ENCODE measurements at places on chromosomes 6 and 20.

DNA sequence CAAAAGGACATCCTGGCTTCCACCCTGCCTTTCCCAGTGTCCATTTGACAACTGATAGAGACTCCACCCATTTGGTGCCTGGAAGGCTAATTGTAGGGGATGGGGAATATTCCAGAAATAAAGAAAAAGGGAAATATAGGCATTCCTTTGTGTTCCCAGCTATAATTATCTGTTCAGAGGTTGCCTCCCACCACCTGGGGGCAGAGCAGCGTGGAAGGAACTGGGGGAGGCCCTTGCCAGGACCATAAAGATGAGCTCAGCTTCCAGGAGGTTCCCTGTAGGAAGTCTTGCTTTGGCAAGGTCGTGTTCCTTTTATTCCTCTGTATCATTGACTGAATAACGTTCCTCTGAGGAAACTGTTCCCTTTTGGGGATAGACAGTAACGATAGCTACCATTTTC is 214.7 kb downstream of the TFAP2C start:
- DNase-seq = no peak

GRCh38 chr6:56757588-56757984 is 114.9 kb upstream of the DST start:
- DNase-seq = no peak

GRCh38 chr6:45590226-45590625 is 212.5 kb upstream of the SUPT3H start:
- DNase-seq = no peak

- DNase-seq = no peak
These were observed 87.5 kb downstream of the ZFP64 start for GRCh38 chr20:52103913-52104545.

- peak; percentile 68 for DNase-seq
These were observed at the start of gene ZC3H12D for GRCh38 chr6:149484733-149485700. TSS of gene ZC3H12D (minus strand) at chr6:149485014. CDS start at chr6:149474543, 10,471 bp downstream.

GRCh38 chr6:129211626-129212025 is 328.7 kb downstream of the LAMA2 start:
- no peak for DNase-seq

DNA sequence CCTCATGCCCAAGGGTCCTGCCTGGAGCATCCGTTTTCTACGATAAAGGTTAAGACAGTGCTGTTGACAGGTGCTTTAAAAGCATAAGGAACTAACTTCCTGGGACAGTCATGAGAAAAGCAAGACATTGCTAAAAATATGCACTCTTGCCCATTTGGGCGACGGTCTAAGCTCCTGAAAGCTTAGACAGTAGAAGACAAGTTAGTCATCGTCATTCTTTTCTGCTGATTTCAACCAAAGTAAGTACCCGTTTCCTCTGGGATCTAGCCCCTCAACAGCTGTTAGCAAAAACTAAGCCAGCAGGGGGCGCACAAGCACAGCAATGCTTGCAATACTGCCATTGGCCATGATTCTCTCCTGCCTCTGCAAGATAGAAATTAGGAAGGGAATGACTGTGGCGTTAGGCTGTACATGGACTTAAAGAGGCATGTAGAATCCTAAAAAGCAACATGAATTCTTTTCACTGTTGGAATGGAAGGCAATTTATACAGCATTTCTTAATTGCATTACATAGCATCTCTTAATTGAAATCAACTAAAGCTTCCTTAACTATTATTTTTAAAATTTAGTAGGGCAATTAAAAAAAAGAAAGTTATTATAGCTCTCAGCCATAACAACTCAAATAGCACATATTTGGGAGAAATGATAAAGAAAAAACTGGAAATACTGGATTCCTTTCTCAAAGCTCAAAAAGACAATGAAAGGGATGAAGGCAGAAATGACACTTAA is 147.8 kb upstream of the RALGAPA2 start:
- DNase-seq = peak; percentile 82

- no peak for DNase-seq
These were observed 14.8 kb upstream of the TENT5A start for GRCh38 chr6:81767163-81767891.

GRCh38 chr20:50729901-50730764 is 1.2 kb upstream of the PARD6B start:
- DNase-seq = no peak

GRCh38 chr6:76422511-76423213 is 350.2 kb upstream of the IMPG1 start:
- no peak for DNase-seq

- no peak for DNase-seq
These were observed 4.4 kb downstream of the OSER1 start for GRCh38 chr20:44206132-44206531.

- DNase-seq = no peak
These were observed 154.5 kb downstream of the QRSL1 start for GRCh38 chr6:106783640-106784566.

GRCh38 chr20:34626992-34627391 is 49.9 kb downstream of the PIGU start:
- no peak for DNase-seq

DNA sequence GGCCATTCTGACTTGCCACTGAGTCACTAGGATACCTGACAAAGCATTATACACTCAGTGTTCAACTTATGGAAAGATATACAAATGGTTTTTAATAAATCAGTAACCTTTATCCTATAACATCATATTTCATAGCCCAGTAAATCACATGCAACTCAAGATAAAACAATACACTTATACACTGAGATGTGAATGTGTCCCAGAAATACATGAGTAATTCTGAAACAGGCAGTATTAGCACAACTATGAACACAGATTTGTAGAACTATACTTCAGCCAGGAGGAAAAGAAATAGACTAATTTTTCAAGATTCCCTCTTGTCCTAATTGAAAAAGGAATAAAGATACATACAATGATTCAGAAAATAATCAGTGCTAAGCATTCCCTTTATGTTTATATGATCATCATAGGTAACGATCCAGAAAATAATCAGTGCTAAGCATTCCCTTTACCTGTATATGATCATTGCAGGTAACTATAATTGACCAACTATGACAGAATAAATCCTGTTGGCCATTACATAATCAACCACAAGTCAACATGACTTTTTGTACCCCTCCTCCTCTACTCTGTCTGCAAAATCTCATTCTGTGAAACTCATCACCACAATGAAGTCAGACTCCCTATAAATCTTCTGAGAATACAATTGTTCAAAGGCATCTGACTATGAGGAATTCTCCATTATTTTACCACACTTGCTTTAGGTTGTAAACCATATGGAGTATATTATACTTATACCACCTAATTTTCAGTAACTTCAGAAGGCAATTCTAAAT is 30.3 kb downstream of the HACE1 start:
- DNase-seq = no peak

DNA sequence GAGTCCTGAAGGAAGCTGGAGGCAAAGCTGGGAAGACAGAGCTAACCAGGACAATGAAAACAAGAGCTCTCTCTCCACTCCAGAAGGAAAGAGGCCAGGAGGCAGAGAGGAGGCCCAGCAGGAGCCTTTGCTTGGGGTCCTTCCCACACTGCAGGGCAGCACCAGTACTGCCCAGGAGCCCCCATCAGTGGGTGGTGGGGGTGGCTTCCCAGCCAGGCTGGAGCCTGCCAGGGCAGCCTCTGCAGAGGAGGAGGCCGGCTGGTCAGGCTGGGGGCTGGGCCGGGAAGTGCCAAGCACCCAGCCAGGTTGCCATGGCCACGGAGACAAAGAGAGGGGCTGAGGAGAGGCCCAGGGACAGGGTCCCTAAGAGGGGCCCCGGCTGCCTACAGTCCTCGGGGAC is 33.4 kb downstream of the PREX1 start:
- DNase-seq = no peak

GRCh38 chr6:90458353-90459224 is 128.3 kb downstream of the MAP3K7 start:
- DNase-seq = no peak

- DNase-seq = no peak
These were observed 133.1 kb downstream of the TRDN start for GRCh38 chr6:123503619-123504018.

DNA sequence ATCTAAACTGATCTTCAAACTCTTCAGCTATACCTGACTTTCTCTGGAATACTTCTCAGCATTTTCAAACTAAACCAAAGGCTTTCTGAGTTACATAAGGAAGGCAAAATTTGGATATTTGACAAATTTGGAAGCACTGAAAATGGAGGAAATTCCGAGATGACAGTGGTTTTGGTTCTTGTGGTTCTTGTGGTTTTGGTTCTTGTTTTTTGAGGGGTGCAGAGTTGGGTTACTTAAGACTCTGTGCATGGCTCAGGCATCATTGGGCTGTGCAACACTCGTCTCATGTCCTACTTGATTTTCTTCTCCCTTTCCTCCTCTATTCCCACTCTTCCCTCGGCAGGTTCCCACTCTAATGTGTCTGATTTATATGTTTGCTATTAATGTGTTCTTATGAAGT is 78.0 kb downstream of the SLC22A3 start:
- no peak for DNase-seq

DNA sequence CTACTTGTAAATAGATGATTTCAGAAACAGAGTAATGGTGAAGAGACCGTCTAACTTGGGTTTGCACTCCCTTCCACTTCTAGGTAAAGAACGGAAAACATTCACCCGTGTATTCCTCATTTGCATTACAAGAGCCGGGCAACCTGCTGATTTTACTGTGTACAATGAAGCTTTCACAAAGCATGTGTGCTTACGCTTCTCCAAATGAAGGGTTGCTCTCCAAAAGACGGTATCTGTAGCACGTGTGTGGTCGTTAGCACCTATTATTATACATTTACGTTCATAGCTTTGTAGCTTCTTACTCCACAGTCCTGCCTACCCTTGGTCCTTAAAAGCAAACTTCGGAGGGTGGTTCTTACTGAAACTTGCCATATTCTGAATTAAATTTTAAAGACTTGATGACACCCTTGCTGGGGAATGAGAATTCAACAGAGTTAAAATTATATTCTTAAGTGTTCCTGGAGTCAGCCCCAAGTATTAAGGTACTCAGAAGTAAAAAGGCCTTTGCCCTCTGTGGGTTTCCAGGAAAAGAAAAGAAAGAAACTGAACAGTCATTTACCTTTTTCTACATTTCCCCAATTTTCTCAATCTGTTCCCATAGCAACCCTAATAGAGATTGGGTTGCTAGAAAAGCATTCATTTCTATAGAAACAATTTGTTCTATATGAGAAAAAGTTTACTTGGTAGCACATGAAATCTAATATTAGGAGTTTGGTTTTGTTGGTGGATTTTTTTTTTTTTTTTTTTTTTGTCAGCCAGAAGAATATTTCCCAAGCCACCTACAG is 61.9 kb upstream of the KCNG1 start:
- no peak for DNase-seq

- DNase-seq = no peak
These were observed 96.6 kb downstream of the SULF2 start for GRCh38 chr20:47688385-47689381.

- no peak for DNase-seq
These were observed 807 bp downstream of the TBC1D20 start for GRCh38 chr20:461254-462198.

DNA sequence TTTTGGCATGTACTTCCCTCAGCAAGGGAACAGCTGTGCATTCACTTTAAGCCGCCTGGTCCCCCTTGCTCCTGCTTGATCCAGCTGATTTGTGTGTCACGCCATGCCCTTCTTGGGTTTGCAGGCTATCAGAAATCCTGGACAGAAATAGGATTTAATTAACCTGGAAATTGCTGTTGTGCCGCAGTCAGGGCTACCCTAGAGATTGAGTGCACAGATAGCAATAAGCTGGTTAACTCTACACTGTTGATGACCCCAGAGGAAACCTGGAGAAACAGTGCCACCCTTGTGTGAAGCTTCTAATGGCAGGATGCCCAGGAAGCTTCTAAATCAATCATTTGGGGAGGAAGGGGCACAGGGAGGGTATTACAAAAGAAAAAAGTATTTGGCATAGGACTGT is 199.0 kb downstream of the JARID2 start:
- DNase-seq = no peak

DNA sequence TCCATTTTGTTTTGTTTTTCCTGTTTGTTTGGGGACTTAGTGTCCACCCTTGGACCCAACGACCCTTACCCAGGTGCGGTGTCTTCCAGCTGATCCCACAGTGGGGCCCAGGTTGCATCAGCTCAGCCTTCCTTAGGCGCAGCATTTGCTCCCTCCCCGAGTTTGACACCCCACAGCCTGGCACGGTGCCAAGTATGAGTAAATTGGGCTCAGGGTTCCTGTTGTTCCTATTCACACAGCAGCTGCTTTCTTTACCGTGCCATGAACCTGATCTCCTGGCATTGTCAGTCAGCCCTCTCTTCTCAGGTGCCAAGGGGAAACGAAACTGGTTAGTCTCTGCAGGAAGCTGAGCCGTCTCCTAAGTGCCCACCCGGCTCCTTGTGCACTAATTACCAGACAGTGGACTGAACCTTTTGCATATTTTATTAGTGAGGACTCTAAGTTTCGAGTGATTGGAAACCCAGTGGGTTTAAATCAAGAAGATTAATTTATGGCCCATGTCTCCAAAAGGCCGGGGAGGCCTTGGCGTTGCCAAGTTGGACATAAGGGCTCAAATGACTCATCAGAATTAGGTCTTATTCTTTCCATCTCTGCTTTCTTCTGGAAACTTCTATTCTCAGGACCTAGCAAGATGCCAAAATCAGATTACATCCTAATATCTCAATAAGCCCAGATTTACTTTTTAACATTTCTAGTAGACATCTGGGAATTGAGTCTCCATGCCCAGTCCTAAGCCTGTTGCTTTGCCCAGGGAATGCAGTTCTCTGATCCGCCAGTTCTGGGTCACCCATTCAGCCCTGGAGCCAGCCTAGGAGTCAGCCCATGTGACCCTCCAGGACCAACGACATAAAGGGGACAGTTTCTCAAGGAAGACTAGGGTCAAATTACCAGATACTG is 68.8 kb downstream of the TSHZ2 start:
- no peak for DNase-seq

DNA sequence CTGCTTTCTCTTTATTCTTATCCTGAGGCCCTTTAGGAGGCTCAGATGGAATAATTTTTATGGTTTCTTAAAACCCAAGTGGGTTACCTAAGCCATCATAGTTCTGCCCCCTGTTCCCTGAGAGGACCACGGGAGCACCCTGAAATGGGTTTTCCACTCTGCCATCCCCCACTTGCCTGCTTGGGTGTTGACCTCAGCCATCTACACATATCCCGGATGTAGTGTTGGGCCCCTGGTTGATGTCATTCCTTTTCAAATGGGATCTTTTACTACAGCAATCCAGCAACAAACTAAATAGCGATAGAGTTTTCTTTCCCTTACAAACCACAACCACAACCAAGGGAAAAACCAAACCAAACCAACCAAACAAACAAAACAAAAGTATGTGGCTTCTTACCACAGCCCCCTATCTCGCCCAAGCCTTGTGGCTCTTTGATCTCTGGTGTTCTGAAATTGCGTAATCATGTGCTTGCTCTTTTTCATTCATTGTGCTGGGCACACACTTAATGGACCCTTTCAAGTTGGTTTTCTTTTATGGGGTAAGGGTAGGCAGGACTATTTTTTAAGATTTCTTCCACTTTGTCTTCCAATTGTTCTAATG is 154.9 kb downstream of the ESR1 start:
- no peak for DNase-seq

GRCh38 chr20:62663145-62664018 is 21.1 kb downstream of the SLCO4A1 start:
- no peak for DNase-seq

- no peak for DNase-seq
These were observed 21.3 kb downstream of the CASS4 start for GRCh38 chr20:56433221-56433879.

- no peak for DNase-seq
These were observed 44.8 kb downstream of the PMEPA1 start for GRCh38 chr20:57664924-57665588.

GRCh38 chr6:86723729-86724128 is 213.6 kb upstream of the HTR1E start:
- DNase-seq = no peak

GRCh38 chr6:151763938-151764680 is 43.4 kb upstream of the ESR1 start:
- DNase-seq = peak; percentile 43
